NCI-H2029 treated with DMSO at 0.1 percent for 48 hours (cell line): ENCODE measurements at places on chromosomes 16 and 17.

DNA sequence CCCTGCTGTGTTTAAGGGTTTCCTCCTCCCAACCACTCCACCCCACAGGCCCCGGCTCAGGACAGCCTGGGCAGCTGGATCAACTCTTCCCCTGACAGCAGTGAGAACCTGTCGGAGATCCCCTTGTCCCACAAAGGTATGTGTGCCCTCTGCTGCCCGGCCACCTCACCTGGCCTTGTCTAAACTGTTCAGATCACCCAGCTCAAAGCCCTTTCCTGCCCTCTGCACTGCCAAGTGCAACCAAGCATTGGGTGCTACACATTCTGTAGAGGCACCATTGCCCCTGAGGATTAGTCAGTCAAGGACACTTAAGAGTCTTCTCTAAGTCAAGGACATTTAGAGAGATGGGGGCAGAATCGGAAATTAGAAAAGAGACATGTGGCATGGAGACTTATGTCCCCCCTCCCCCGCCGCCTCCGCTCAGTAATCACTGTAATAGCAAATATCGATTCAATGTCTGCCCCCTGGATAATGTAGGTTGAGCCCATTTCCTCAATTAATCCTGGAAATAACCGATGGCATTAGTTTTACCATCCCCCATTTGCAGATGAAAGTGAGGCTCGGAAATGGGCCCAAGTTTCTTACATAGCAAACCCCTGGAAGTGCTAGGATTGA lies 8.1 kb downstream of the BTBD17 start:
- no peak for DNase-seq

DNA sequence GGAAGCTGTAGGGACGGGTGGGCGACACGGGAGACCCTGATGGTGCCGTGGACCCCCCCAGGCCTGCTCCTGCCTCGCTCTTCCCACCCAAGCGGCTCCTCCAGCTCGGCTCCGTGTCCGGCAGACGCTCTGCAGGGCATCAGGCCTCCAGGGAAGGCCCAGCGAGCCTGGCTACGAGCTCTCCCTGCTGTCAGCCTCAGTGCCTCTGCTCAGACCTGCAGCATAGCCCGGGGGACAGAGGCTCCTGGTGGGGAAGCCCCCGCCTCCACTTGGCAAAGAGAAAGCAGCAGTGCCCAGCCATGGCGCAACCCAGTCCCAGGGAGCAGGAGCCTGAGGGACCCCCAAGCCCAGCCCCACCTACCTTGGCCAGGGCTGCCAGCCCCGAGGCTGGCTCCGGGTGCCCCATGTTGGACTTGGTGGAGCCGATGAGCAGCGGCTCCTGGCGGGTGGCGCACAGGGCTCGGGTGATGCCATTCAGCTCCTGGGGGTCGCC lies 5.9 kb downstream of the FASN start:
- no peak for DNase-seq

DNA sequence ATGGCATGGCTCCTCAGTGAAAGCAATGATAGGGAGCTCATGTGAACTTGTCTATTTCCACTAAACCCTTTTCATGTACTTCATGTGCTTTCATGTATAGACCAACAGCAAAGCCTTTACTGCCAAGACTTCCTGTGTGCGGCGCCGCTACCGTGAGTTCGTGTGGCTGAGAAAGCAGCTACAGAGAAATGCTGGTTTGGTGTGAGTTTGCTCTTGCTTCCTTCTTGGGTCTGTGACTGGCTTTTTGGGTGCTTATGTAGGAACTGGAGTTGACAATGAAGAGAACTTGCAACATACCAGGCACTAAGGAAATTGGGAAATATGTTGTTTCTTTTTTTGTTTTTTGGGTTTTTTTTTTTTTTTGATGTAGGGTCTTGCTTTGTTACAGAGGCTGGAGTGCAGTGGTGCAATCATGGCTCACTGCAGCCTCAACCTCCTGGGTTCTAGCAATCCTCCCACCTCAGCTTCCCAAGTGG lies 5.7 kb downstream of the SNX11 start:
- no peak for DNase-seq

GRCh38 chr17:37083456-37083855 lies 134.7 kb downstream of the AATF start:
- no peak for DNase-seq
